DMS53 (cell line): ENCODE measurements at places on chromosomes 11 and 22.

DNA sequence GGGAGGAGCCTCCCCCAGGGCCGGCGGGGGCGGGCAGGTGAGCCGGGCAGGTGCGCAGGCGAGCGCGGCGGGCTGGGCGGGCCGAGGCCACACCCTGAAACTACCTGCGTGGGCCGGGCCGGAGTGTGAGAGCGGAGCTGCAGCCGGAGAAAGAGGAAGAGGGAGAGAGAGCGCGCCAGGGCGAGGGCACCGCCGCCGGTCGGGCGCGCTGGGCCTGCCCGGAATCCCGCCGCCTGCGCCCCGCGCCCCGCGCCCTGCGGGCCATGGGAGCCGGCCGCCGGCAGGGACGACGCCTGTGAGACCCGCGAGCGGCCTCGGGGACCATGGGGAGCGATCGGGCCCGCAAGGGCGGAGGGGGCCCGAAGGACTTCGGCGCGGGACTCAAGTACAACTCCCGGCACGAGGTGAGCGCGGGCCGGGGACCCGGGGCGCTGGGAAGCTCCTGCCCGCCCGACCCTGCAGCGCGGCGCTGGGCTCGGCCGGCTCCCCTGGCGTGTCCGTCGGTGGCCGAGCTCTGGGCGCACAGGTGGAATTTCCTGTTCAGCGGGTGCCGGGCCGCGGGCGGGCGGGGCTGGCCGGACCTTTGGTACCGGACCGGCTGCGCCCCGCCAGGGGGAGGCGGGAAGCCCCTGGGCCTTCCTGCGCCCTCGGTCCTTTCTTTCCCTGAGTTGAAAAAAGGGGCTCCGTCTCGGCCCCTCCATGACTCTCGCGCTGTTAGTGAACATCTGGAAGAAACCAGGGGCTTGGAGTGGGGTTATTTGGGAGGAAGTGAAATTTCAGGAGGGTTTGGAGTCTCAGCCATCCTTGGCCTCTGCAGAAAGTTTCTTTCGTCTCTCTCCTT is at the start of gene ST14:
Gene ST14, plus strand, starts transcription at position 126 of the 841 bp plus-strand sequence. Its CDS starts 198 bp downstream, at position 324.
- DNase-seq = peak; percentile 93

GRCh38 chr11:118918128-118918685 is 7.5 kb downstream of the BCL9L start:
- peak; percentile 97 for DNase-seq

- DNase-seq = no peak
These were observed 50.3 kb downstream of the SPON1 start for GRCh38 chr11:14012846-14013245.

GRCh38 chr22:40651057-40651456 is 14.5 kb upstream of the MRTFA start:
- peak; percentile 26 for DNase-seq

DNA sequence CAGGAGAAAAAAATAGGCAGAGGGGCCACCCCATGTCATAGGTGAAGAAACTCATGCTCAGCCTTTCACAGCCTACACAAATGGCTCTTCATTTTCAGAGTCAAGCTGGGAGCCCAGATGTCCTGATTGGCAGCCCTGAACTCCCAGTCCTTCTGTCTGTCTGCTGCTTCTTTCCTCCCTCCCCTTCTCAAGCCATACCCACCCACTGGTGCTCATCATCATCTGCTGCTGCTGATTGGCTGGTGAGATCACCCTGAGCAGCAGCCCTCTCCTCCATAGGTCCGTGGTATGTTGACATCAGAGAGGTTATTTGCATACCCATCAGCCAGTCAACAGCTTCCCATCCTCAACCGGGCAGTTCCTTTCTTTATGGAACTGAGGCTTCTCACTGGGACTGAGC is 46.1 kb upstream of the PRDM11 start:
- peak; percentile 46 for DNase-seq
